ENCODE measurements at places on chromosomes 12 and 14.

DNA sequence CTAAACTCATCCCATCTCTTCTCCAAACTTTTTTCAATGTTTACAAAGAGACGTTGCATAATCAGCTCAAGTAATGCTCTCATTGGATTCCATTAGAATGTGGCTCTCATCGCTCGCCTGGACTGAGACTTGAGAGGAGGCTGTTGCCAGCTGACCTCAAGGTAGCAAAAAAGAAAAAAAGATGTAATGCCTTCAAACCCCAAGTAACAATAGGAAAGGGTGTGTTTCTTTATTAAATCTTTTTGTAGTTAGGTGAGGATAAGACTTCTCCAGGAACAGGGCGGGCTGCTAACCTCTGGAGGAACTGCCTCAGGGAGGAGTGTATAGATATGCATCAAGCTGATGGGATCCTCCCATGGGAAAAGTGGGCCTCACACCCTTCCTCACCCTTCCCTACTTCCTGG, 956 bp upstream of the PTHLH start:
- no peak for ATAC-seq

- no peak for ATAC-seq
These were observed 41.7 kb downstream of the NUAK1 start for GRCh38 chr12:106097011-106097410.

DNA sequence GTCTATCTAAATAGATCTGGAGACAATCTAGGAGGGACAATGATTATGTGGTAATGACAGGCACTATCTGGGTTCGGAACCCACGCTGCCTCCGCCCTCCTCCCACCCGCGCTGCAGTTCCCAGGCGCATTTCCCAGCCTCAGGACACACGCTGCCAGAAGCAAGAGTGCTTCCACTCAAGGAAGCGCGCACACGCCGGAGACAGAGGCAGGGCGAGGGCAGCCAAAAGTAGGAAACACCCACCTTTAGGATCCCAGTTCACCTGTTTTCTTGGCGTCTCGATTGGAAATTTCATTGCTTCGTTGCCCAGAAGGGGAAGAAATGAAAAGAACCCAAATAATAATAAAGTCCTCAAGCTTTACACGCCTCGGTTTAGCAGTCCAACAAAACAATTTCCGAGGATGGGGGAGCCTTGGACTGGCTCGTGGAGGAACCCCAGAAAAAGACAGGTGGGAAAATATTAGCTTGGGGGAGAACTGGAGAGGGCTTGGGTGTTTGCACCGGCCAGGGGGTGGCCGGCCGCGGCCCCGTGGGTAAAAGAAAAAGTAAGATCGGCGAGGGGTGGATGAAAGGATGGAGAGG, 474 bp downstream of the KCNK10 start:
- ATAC-seq = no peak

GRCh38 chr14:65548878-65549277, 136.3 kb downstream of the FUT8 start:
- no peak for ATAC-seq

- ATAC-seq = no peak
These were observed 133.0 kb upstream of the C14orf180 start for GRCh38 chr14:104446611-104447010.

- ATAC-seq = peak; percentile 22
These were observed 52.1 kb downstream of the VWF start for GRCh38 chr12:6072302-6072752.

- ATAC-seq = no peak
These were observed 105.3 kb upstream of the GSC start for GRCh38 chr14:94875256-94875655.

- ATAC-seq = no peak
These were observed 58.7 kb downstream of the MVK start for GRCh38 chr12:109632342-109632741.

DNA sequence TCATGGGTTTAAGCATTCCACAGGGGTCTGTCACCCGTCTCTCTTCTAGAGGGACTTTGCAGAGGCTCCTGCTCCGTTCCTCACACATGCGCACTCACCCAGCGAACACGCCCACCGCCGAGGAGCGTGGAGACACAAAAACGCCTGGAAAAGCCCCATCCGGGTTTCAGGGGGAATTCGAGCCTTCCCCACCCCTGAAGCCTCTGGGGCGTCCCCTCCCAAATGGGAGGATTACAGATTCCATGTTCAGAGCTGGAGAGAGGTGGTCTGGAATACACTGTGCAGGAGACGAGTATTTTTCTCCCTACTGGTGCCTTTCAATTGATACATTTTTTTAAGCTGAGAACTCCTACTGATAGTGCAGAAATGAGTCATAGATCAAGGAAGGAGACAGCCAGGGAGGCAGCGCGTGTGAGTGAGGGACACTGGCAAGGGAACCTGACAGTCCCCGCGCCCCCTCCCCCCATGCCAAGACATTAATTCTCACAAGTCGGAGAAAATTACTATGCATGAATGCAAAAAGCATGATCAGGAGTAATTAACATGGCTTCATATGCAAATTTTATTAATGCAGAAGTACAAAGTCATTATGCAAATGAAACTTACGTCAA, 36.9 kb downstream of the BCL11B start:
- ATAC-seq = no peak

- ATAC-seq = no peak
These were observed 96.1 kb downstream of the IPO8 start for GRCh38 chr12:30599608-30600007.

DNA sequence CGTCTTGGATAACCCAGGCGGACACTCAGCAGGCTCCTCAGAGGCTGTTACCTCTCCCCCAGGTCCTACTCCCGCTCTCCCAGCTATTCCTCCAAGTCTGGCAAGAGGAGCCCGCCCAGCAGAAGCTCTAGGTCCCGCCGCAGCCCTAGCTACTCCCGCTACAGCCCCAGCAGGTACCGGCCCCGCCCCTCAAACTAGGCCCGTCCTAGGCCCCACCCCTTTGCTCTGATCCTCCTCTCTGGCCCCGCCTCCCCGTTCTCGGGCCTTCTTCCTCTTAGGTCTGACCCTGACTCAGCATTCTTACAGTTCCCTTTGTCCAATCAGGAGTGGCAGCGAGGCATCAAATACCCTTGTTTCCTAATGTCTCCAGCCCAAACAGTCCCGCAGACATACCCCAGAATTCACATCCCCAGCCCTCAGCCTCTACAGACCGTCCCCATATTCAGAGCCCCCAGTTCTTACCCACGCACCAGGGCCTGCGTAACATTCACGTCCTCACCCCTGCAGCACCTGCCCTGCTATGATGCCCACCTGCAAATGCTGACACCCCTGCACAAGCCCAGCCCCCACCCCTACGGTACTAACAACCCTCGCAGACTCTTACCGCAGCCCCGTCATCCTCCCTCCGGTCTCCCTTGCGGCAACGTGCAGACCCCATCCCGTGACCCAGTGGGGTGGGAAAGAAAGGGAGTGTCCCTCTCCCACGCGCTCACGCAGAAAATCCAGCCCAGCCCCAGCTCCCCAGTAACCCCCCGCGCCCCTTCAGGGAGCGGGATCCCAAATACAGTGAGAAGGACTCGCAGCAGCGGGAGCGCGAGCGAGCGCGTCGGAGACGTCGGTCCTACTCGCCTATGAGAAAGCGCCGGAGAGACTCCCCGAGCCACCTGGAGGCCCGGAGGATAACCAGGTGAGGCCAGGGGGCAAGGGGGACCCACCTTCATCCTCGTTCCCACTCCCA, 25.0 kb upstream of the HSPB8 start:
- ATAC-seq = no peak

DNA sequence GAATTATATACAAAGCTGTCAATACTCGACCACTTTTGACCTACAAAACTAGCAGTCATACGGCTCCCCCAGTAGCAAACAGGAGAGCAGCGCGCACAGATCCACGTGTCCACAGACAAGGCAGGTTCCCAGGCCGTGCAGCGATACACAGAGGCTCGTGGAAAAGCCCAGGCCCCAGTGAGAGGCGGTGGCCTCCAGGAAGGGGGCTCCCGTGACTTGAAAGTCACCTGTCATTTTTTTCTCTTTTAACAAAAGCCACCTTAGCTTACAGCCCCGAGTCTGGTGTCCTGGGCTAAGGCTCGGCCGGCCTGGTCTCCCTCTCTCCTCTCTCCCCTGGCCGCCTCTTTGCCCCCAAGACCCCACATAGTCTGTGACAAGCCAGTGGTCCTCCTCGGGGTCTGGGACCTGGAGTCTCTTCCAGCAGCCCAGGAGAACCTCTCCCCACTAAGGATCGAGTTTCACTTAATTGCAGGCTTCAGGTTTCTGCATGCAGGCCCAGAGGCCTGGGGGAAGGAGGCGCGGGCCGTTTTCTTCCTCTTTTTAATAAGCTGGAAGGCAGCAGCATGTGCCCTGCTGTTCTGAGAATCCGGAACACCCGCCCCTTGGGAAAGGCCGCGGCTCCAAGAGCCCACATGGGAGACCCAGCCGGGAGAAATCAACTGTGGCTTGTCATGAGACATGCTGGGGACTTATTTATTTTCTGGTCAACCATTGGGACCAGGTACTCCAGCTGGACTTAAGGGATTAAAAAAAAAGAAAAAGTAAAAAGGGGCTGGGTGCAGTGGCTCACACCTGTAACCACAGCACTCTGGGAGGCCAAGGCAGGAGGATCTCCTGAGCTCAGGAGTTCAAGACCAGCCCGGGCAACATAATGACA, 15.9 kb downstream of the NCOR2 start:
- peak; percentile 41 for ATAC-seq

DNA sequence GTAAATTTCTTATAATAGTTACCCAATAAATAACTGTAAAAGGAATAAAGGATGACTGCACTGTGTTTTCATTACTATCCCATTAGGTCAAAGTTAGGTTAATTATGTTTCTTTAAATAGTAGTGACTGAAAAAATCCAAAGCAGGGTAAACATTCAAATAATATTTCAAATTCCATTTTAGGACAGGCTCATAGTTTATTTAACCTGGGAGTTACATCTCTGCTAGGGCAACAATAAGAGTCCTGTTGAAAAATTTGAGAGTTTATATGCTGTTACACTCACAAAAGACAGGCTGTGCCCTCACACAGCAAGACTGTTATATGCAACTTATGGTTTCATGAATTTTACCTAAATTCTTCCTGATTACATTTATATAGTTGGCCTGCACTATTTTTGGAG, 8.0 kb downstream of the ERP27 start:
- peak; percentile 58 for ATAC-seq

DNA sequence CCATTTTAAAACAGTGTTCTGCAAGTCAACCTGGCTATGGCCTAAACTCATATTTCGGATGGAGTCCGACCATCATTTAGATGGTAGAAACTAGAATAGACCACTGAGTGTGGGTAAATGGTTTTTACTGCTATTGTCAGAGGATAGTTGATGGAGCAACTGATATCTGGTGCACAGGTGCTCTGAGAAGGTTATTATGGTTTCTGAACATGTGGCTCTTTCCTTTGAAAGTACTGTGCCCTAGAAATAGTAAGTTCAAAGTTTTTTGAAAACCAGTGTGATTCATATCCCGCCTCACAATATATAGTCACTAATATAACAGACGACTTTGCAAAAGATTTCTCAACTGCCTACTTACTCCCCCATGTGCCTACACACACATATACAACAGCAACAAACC, 64.4 kb upstream of the BTG1 start:
- ATAC-seq = no peak

GRCh38 chr12:29889737-29890136, 106.0 kb upstream of the TMTC1 start:
- no peak for ATAC-seq

DNA sequence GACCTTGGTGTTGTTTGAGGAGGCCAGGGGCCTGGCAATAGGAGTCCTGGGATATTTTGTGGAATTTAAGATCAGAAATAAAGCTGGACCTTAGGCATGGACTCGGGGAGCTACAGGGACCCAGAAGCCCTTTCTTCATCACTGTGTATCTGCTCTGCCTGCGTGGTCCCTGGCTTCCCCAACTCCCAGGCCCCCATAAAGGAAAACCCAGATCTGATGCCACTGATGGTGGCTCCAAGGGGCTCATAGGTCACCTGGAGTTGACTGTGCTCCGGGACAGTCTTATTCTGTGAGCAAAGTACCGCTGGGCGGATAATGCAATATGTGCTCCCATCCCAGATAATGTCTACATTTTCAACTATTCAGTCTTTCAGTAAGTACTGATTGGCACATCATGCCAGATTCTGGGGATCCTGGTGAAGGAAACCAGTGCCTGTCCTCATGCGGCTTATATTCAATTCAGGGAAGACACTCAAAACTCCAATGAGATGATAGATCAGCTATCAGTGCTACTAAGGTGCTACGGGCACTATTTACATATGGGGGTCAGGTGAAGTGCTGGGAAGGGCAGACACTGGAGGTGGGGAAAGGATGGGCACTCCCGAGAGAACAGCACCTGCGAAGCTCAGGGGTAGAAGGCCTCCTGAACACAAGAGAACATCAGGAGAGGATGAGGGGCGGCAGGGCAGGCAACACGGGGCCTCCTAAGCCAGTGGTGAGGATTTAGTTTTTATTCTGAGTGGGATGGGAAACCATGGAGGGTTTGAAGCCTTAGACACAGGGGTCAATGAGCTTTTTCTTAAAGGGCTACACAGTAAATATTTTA, 5.5 kb upstream of the SELPLG start:
- ATAC-seq = 0 out of 3 replicates have a peak, but pooled peaks have one; percentile 1

DNA sequence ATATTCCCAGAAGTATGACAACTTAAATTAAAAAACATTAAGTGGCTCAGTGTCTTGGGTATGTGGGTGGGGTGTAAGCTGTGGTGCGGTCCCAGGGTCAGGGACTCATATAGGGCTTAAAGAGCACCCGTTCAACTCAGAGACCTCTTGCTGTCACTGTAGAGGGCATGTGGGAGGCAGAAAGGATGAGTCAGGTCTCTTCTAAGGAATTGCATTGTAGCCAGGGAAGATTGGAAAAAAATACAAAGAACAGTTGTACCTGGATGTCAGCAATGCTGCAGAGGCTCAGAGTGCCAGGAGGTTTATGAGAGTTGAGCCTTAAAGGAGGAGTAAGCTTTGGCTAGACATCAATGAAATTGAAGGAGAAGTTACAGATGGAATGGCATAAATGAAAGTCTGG, 104.1 kb downstream of the MYRFL start:
- no peak for ATAC-seq

DNA sequence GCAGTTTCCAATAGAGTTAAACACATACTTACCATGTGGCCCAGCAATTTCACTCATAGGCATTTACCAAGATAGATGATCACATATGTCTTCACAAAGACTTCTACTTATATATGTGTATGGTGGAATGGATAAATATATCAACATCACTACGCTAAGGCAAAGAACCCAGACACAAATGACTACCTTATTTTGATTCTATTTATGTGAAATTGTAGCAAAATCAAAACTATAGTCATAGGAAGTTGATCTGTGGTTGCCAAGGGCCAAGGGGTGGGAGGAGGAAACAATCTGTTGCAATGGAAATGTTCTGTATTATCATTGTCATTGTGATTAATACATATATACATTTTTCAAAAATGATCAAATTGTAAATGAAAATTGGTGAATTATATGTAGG, 47.7 kb upstream of the ANP32D start:
- no peak for ATAC-seq

GRCh38 chr14:59117754-59118528, 70.5 kb upstream of the DAAM1 start:
- no peak for ATAC-seq

DNA sequence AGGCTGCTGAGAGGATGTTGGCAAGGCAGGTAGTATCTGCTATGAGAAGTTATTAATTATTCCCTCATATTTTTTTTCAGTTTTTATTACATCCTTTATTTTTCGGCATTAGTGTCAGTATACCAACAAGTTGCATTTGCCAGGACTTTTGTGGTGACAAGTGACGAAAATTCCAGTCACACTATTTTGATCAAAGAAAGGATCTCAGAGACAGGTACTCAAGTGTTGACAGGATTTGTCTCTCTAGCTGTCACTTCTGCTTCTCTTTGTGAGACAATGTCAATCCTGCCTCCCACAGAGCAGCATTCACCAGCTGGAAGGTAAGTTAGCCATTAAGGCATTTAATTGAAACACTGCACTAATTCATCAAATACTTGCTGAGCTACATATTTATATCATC, 18.0 kb upstream of the IFNG start:
- ATAC-seq = no peak

GRCh38 chr12:2648406-2648805, 146.4 kb upstream of the FKBP4 start:
- no peak for ATAC-seq

All from SK-N-SH treated with all-trans-retinoic acid at 6 μM for 48 hours (cell line).